ENCODE measurements at places on chromosomes 5 and 9. TPM values are rescaled to one million over a fixed set of nuclear protein-coding genes. Genes with fewer than 3 reads are reported as not detected.

FAM169A gene
- total RNA-seq: 13.5 TPM

N4BP3 gene
- total RNA-seq: 0.56 TPM

CDHR2 gene
- total RNA-seq: 0.09 TPM

GRCh38 chr5:121055586-121055985 lies 591.5 kb downstream of the PRR16 start:
- no peaks in the 10 kb centered on the region for H3K27me3 ChIP-seq
- no peaks in the 10 kb centered on the region for H3K4me1 ChIP-seq
- no peak overlapping the region for H3K4me3 ChIP-seq
- no peak for DNase-seq
- no peak overlapping the region for H3K27ac ChIP-seq
- H3K36me3 ChIP-seq: no peaks in the 10 kb centered on the region

DNA sequence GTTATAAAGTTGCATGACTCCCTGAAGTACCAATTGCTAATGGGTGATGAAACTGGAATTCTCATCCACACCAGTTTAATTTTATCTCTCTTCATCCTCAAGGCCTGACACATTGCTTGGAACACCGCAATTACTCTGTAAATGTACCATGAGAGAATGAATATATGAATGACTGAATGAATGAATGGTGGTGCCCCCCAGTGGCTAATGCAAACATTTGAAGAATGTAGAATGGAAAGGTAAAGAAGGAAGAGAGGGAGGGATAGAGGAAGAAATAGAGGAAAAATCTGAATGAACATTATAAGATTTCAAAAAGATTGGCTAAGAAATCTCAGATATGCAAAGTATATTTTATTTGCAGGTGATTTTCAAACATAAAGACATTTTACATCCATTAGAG lies 13.1 kb downstream of the PAPPA start:
- H3K36me3 ChIP-seq: no peaks in the 10 kb centered on the region
- no peaks in the 10 kb centered on the region for H3K27me3 ChIP-seq
- H3K27ac ChIP-seq: no peak overlapping the region
- no peak overlapping the region for H3K4me3 ChIP-seq

DNA sequence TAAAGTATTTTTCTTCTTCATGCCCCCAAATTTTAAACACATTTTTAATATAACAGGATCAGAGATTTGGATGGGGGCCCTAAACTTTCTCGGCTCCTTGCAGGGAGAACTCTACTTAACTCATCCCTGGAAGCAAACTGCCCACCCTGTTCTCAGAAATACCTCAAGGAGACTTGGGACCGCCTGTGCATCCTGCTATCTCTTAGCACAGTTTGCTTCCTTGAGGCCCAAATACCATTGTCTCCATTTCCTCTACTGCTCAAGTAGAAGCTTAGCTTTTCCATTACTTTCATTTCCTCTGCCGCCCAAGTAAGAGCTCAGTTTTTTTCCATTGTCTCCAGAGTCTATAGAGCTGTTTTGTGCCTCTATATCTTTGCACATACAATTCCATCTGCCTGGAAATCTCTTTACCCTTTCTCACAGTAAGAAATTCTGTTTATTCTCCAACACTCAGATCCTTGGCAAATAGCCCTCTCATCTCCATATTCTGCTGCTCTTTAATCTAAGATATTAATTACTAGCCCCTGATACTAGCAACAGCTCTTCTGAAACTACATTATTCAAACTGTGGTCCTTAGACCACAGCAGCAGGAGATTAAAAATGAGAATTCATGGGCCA lies 137.8 kb downstream of the CEMIP2 start:
- H3K27ac ChIP-seq: no peak overlapping the region
- H3K4me1 ChIP-seq: peaks cover 5% of the 10 kb centered on the region
- DNase-seq: no peak
- no peaks in the 10 kb centered on the region for H3K36me3 ChIP-seq
- no peaks in the 10 kb centered on the region for H3K27me3 ChIP-seq

GRCh38 chr9:128098297-128099230 lies 29.0 kb downstream of the PTGES2 start:
- peaks cover 17% of the 10 kb centered on the region for H3K4me1 ChIP-seq
- H3K27me3 ChIP-seq: no peaks in the 10 kb centered on the region
- H3K27ac ChIP-seq: peak overlapping the region; percentile 98
- DNase-seq: peak; percentile 99
- peaks cover 16% of the 10 kb centered on the region for H3K36me3 ChIP-seq

GRCh38 chr5:135713161-135713915 lies 121.1 kb upstream of the SLC25A48 start:
- no peaks in the 10 kb centered on the region for H3K36me3 ChIP-seq
- H3K27me3 ChIP-seq: no peaks in the 10 kb centered on the region
- DNase-seq: no peak
- peaks cover under 1% of the 10 kb centered on the region for H3K4me1 ChIP-seq
- no peak overlapping the region for H3K4me3 ChIP-seq
- H3K27ac ChIP-seq: no peak overlapping the region

GRCh38 chr9:2159521-2160454 lies 144.6 kb downstream of the SMARCA2 start:
- peaks cover 40% of the 10 kb centered on the region for H3K36me3 ChIP-seq
- peak overlapping the region; percentile 91 for H3K27ac ChIP-seq
- DNase-seq: peak; percentile 48
- peaks cover 22% of the 10 kb centered on the region for H3K4me1 ChIP-seq
- H3K4me3 ChIP-seq: peak overlapping the region; percentile 80

- no peaks in the 10 kb centered on the region for H3K27me3 ChIP-seq
- no peak overlapping the region for H3K4me3 ChIP-seq
- DNase-seq: no peak
- peaks cover 19% of the 10 kb centered on the region for H3K36me3 ChIP-seq
- peak overlapping the region; percentile 54 for H3K27ac ChIP-seq
Measured at GRCh38 chr5:1796371-1797102, 3.1 kb downstream of the MRPL36 start.
